Caco-2 (cell line): ENCODE measurements at places on chromosomes 2 and 18.

GRCh38 chr2:21820271-21820670 lies 696.5 kb downstream of the TDRD15 start:
- no peak for DNase-seq

DNA sequence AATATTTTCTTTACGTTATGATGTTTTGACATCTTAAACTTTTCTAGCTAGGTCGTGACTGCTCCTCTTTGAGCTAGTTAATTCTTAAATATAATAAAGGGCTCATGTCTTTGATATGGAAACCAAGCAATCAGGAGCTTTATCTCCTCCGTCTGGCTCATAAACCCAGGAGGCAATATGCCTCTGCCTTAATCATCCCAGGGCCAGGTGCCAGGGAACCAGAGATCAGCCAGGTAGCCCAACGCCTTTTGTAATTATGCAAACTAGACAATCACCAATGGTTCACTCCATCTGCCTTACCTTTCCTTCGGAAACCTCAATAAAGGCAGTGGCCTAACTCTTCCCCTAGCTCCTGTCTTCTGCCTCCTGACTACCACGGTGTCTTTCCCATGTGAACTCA lies 213.7 kb downstream of the KCNJ3 start:
- no peak for DNase-seq

- DNase-seq = peak; percentile 10
Observed at GRCh38 chr2:43745457-43745856, 28.4 kb upstream of the DYNC2LI1 start.

GRCh38 chr18:79516441-79516931 lies 120.8 kb downstream of the NFATC1 start:
- no peak for DNase-seq

DNA sequence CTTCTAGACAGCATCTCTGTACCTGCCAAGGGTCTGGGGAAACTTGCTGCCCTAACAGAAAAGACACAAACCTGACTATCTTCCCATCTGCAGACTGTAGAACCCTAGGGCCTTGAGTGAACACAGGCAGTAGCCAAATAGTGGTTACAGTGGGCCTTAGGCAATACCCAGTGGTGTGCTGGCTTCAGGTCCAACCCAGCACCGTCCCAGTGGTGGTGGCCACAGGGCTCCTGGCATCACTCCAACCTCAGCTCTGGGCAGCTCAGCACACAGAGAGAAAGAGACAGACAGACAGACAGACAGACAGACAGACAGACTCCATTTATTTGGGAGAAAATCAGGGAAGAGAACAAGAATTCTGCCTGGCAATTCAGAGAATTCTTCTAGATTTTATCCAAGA lies 29.3 kb upstream of the UPP2 start:
- no peak for DNase-seq

DNA sequence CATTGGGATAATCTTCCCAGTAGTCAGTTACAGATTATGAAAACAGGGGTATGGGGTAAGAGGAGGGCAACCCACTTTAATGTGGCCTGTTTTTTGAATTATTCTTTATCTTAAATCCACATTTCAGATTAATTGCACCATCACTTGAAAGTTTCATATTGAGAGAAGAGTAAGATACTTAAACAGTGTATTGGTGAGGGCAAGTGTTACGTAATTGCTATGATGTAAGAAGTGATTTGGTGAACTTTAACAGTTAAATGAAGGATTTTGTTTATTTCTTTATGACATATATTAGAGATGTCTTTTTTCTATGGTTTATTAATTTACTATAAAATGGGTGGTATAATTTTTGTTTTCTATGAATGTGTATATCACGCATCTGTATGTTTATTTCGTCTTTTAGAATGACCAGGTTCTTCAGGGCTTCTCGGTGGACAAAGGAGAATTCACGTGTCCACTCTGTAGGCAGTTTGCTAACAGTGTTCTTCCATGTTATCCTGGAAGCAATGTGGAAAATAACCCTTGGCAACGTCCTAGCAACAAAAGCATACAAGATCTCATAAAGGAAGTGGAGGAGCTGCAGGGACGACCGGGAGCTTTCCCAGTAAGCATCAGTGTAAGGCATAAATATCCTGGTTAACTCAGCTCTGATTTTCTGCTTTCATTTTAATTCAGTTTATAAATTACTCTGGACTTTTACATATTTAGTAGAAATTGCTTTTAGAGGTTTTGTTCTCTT lies 171.2 kb upstream of the MYO3B start:
- no peak for DNase-seq

GRCh38 chr2:179251870-179252269 lies 12.8 kb downstream of the SESTD1 start:
- no peak for DNase-seq

DNA sequence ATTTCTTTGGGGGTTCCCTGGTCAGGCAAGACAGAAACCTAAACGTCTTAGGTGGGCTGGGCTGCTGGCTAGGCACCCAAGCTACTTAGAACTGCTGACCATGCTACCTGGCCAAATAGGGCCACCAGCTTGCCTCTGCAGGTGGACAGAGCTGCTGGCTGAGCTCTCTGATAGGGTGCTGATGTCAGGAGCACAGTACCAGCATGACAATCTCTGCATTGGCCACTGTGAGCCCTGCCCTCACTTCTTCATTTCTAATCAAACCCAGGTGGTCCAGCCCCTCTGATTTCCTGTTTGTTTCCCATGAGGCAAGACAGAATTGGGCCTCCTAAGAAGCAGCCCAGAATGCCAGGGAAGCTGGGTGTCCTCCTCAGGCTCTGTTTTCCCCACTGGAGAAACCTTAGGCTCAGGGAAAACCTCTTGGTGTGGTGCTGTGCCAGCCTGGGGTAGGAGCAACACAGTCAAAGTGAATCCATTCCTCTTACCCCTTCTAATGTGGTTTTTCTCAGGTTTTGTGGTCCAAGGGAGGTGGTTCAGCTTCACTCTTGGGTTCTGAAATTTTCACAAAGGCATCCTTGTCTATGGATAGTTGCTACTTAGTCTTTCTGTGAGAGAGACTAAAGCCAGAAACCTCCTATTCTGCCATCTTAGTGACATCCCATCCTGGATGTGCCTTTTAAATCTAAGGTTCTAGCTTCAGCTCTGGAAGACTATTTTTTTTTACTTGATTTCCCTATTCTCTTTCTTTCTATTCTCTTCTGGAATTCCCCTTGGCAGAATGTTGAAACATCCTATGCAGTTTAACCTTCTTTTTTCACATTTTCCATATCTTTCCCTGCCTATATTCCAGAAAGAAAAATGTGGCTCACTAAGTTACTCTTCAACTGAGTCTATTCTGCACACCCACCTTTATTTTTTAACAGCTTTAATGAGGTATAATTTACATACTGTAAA lies 15.2 kb downstream of the SP100 start:
- DNase-seq = no peak

DNA sequence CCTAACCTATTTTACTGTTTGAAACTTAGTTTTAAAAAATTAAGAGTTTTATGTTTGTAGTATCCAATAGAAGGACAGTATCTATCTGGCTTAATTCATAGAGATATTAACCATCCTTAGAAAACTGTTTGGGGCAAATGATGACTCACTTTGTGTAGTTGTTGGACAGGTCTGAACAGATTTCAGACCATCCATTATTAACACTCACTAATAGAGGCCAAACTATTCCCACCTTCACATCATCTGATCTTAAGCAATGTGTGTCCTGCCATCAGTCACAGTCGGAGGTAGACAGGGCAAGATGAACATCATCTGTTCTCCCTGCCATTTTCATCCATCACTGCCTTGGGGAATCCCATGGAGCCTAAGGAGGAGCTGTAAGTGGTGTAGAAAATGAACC lies 164.6 kb upstream of the DCC start:
- DNase-seq = no peak

DNA sequence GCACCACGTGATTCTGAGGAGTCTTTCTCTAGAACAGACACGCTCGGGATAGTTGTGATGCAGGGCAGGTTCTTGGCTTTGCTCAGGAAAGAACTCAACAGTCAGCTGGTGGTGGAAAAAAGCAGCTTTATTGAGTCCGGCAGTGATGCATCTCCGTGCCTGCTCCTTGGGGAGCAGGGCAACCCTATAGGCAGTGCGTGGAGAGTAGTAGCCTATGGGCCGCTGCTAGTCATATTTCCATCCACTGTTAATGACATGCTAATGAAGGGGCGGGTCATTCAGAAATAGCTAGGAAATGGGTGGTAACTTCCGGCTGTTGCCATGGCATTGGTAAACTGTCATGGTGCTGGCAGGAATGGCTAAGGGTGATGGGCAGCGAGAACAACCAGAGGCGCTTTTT lies 11.6 kb upstream of the ACKR3 start:
- DNase-seq = no peak

DNA sequence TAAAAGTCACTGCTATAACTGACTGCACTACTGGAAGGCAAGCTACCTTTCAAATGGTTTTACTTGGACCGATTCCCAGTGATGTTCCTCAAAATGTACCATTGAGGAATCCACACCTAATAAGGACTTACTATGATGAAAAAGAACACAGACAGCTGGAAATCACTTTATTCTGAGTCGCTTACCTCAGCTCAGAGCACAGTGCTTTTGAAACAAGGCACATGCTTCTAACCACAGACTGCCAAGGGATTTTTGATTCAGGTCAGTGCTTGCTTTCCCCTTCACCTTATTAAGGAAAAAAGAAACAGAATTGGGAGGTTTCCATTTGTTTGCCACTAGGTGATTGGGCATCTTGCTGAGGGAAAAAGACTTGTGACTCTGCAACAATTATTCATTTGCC lies 707.5 kb upstream of the FSHR start:
- no peak for DNase-seq

DNA sequence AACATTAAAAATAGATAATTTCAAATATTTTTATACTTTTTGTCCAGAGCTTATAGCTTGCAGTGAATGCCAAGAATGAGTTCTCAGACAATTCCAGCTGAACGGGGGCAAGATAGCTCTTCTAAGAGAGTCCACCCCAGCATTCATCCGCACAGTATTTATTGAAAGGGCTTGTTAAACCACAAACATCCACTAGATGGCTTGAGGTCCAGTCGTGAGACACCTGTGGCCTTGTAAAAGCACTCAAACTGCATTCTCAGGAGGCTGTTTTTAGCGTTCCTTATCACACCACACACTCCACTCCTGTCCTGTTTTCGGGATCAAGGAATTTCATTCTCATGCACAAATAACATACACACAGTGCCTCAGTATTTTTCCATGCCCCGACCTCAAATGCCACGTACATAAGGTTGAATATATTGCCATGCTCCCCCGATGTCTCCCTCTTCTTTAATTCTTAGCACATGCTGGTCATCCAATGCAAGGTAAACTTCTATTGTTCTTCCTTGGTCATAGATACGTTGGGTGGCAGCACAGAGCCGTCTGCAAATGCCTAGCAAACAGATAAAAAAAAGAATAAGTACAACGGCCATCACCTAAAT lies 47.4 kb downstream of the DNAJC10 start:
- peak; percentile 59 for DNase-seq

GRCh38 chr2:158795195-158795924 lies at the start of gene DAPL1:
DAPL1 (plus strand) TSS chr2:158795317; CDS start chr2:158795373, 56 bp downstream.
- no peak for DNase-seq

DNA sequence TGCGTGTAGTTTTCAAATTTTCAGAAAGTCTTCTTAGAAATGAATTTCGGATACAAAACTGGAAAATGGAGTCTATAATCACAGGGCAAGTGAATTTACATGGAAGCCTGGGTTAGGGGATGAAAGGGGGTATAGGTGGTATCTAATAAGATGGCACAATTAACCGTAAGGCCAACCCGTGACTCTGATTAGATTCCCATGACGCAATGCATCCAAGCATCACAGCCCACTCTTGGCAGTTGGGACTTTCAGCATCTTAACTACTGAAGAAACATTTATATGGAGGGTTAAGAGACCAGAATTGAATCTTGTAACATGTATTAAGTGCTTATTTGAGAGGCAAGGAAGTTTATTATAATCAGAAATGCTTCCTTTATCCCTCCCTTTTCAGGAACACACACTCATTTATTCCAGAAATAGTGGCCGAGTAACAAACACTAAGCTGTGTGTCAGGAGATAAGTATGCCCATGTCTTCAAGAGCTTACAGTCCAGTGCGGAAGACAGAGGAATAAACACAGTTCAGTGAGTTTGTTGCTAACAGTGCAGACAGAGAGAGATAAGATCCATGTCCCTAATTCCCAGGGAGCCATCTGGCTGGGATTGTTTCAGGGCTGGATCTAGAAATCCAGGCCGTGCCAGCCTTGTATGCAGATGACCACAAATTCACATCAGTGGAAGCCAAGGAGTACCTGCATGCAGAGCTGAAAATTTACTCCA lies 151.2 kb downstream of the ANTXR1 start:
- DNase-seq = no peak

DNA sequence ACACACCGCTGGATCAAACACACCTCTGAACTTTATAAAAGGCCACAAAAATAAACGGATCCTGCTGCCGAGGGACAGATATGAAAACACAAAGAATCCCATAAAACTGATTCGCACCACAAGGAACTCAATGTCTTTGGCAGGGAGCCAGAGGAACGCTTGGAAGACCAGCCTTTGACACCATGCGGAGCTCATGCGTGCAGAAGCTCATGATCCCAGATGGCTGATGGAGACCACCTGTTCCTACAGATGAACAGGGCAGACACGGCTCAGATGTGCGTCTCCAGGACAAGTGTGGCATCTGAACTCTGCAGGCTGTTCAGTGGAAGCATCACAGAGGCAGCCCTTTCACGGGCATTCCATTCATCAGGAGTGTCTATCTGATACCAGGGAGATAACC lies 24.9 kb downstream of the COPS9 start:
- DNase-seq = no peak

- no peak for DNase-seq
Observed at GRCh38 chr2:48169141-48169592, 262.9 kb upstream of the FBXO11 start.

DNA sequence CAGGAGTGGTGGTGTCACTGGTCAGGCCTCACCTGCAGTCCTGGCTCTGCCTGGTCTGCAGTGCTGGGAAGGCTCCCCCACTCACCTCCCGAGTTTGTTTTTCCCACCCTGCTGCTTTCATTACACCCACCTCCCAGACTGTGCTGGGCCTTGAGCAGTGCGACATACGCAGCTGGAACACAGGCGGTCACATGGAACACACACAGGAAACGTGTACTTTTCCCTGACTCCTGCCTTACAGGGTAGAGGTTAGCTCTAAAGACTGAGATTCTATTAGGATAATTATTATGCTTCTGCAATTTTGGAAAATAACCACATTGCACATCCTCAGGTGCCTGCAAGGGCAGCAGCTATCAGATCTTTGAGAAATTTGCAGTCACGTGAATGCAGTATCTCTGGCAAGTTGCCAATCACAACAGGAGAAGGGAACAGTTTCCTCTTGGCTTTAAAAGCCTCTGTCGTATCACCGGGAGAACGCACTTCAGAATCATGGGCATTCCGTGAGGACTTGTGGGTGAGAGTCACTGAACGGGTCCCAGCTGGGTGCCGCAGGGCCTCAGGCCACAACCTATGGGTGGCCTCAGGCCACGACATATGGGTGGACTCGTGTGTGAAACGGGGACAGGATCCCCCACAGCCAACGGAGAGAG lies 136.5 kb downstream of the ZNF236 start:
- no peak for DNase-seq

- DNase-seq = no peak
Observed at GRCh38 chr2:166614029-166614428, 120.0 kb upstream of the SCN7A start.

DNA sequence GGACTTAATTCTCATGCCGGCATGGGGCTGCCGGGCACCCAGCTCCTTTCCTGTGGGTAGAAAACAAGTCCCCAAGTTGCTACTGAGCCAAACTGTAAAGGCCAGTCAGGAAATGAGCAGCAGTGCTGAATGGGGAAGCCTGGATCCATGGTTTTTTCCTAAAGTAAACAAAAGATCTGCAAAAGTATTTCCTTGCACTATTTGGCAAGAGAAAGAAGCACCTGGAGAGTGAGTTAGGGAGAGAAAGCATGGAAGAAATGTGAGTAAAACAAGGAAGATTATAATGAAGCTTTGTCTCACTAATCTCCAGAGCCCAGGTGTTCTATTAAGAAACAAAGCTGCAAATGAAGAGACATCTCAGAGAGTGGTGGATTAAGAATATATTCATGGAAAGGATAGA lies 117.6 kb downstream of the METTL8 start:
- no peak for DNase-seq
